Effector memory CD4-positive, alpha-beta T cell (primary cell): ENCODE measurements at places on chromosomes 4 and X.
A peak's percentile ranks its signal among the peaks of the same experiment; 100 is the strongest.

DNA sequence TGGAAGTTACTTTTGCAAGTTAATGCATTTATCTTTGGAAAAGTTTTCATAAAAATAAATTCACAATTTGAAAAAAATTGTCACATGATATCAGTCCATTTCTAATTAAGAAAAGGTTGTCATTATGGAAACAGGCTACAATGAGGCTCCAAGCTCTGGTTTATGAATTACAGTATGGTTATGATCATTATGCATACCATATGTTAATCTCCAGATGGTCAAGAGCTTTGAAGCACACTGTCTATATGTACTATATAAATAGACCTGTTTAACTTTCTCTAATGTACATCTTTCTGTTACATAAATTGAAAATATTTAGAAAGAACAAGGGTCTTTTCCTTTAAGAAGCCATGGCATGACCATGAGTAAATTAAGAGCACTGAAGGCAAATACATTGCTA, 2338.8 kb downstream of the PCDH7 start:
- DNase-seq: no peak

- no peak for DNase-seq
Measured at GRCh38 chr4:212438-213188, 88.3 kb downstream of the ZNF718 start.

DNA sequence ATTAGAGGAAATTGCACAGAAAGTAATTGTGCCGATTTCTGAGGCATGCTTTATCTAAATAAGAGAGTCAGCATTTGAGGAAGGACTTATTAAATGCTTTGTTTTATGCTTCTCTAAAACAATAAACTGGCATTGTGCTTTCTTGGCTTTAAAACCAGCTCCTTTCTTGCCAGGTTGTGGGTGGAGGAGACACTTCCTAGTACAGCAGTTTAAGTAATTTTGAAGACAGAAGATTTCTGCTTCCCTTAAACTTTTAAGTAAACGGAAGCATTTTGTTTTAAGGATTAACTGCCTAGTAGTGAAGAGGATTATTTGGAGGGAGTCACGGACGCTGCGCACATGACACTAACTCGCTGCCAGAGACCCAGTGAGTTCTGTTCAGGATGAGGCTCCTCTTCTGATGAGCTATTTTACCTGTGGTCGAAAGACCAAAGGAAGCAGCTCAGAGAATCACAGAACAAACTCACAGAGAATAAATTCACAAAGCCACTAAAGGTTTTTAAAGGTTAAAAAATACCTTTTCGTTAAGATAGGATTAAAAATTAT, 169.5 kb downstream of the TLL1 start:
- DNase-seq: no peak

- DNase-seq: peak; percentile 12
Measured at GRCh38 chr4:87559090-87559837, 30.1 kb upstream of the SPARCL1 start.

DNA sequence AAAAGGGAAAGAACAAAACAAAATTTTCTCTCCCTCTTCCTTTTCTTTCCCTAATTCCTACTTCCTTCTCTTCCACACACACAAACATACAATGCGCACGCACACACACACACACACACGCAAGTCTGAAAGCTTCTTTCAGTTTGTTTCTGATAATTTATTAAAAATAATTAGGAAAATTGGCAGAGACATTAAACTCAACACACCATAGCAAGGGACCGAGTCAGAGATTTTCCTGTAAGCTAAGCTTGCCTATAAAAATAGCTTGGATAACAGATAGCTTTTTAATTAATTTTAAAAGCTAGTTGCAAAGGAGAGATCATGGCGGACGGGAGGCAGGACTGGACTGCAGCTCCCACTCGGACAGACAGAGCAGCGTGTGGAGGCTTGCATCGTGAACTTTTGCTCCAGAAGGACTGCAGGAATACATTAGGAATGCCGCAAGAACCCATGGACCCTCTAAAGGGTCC, 92.6 kb upstream of the MAPK10 start:
- no peak for DNase-seq

GRCh38 chrX:53171356-53171755, 53.7 kb downstream of the KDM5C start:
- no peak for DNase-seq

DNA sequence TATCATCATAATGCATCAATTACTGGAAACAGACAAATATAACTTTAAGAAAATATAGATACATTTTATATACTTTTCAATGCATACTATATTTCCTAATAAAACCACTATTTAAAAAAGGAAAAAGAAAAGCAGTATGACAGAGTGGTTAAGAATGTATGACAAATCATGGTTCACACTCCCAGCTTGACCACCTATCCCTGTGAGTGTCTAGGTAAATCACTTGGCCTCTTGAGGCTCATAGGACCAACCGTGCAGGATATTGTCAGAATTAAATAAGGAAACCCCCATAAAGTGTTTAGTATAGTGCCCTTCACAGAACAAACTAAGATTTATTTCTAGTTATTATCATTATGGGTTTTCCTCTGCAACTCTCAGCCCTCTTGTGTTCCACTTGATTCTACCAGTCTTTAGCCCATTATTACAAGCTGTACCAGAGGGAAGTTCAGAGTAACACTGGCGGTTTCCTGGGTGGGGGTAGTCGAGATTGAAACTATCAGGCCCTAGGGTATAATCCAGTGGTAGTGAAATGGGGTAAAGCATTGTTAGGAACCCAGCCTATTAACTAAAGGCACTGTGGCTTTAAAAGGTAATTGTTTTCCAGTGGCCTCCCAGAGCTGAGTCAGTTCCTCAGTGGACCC, 55.5 kb upstream of the PAK3 start:
- DNase-seq: no peak

GRCh38 chr4:96343836-96344235, 503.9 kb downstream of the PDHA2 start:
- no peak for DNase-seq

DNA sequence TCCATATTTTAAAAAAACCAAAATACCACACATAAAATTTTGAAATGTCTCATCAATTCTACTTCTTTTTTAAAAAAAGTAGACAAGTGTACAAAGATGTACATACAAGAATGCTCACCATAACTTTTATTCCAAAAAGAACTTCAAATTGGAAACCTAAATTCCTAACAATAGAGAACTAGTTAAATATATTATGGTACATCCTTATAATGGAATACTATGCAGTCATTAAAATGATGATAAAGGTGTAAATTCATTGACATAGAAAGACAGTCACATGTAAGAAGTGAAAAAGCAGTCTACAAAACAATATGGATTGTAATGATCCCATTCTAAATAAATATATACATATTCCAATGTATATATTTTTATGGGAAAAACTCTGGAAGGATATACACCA, 31.0 kb downstream of the RPS6KA3 start:
- no peak for DNase-seq

- DNase-seq: no peak
Measured at GRCh38 chr4:13527192-13527980, 16.9 kb downstream of the NKX3-2 start.

DNA sequence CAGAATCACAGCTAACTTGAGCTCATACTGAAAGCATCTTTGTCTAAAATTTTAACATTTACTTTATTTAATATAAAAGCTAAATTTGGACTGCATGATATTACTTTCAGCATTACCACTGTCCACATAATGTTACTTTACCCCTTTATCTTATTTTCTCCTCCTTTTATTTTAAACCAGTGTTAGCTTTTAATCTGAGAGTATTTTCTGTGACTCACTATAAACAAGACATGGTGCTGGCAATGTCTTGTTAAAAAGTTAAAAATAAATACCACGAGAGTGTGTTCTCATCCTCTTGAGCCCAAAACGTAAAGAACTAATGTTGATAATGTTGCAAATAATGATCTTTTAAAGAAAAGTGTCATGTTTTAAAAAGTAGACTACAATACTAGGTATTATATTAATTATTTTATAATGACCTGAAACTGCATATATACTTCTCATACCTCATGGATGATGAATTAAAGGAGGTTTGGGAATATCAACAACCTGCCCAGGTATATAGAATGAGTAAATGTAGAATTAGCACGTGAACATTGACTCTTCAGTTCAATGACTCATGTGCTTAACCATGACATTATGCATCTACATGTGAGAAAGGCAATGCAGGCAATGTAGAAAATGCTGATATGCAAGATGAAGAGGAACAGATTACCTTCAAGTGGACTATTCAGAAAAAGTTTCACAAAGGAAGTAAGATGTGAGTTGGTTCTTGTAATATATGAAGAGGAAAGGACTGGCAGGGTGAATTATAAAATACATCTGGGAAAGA, 454.1 kb upstream of the ADGRL3 start:
- no peak for DNase-seq

GRCh38 chr4:176646311-176646710, 146.4 kb downstream of the VEGFC start:
- no peak for DNase-seq

DNA sequence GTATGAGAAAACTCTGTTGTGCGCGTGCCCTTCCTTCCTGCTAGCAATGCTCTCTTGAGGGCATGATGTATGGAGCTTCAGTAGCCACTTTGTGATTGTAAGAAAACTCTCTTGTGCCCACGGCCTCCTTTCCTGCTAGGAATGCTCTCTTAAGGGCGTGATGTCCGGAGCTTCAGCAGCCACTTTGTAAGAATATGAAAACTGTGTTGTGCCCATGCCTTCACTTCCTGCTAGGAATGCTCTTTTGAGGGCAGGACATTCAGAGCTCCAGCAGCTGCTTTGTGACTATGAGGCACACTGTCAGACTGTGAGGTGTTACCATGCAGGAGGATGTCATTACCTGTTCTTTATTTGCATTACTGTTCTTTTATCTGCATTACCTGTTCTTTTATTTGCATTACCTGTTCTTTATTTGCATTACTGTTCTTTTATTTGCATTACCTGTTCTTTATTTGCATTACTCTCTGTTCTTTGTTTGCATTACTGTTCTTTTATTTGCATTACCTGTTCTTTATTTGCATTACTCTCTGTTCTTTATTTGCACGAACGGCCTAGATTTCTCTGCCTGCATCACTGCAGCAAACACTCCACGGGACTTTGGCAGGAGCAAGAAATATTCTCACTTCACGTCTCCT, 166.7 kb downstream of the CRLF2 start:
- no peak for DNase-seq

DNA sequence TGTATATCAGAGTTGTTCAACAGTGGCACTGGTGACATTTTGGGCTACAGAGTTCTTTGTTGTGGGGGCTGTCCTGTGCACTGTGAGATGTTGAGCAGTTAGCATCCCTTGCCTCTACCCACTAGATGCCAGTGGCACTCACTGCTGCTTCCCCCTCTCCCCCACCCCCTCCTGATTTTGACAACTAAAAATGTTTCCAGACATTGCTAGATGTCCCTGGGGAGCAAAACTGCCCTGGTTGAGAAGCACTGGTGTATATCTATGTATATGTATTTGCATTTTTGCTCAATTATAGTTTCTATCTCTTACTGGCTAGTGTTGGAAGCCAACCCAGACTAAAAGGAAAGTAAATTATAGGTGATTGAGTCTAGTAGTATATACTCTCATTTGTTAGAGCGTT, 2.4 kb downstream of the TMEM131L start:
- DNase-seq: no peak

DNA sequence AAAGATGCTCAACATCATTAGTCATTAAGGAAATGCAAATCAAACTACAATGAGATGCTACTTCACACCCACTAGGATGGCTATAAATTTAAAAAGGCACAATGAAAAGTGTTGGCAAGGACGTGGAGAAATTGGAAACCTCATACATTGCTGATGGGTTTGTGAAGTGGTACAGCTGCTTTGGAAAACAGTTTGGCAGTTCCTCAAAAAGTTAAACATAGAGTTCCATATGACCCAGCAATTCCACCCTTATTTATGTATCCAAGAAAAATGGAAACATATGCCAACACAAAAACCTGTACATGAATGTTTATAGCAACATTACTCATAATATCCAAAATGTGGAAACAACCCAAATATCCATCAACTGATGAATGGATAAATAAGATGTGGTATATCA, 101.3 kb upstream of the MAGEB10 start:
- DNase-seq: no peak

DNA sequence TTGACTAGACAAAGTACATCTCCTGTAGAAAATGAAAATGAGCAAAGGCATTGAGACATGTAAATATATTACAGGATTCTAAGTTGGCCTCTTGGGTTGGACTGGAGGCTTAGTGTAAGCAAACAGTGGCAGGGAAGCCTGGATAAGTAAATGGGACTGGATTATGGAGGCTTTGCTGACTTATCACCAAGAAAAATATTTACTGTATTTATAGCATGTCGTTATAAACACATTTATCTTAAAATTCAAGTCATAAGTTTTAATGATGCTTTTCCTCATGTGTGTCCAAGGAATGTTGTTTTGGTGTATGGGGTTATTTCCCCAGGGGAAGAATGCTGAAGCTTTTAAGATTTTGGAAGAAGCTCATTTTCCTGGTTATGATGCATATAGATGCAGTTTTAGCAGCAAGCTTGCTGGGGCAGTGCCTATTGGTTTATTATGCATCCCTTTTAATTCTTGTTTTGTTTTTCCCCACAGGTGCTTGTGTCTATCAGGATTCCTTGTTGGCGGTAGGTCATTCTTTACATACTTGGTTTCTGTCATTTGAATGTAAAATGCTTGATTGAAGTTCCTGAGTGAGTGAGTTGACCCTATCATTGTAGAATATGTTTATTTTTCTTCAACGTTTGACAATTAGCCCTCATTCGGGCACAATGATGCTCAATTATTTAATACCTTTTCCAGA, 8.5 kb downstream of the FRAS1 start:
- DNase-seq: no peak

DNA sequence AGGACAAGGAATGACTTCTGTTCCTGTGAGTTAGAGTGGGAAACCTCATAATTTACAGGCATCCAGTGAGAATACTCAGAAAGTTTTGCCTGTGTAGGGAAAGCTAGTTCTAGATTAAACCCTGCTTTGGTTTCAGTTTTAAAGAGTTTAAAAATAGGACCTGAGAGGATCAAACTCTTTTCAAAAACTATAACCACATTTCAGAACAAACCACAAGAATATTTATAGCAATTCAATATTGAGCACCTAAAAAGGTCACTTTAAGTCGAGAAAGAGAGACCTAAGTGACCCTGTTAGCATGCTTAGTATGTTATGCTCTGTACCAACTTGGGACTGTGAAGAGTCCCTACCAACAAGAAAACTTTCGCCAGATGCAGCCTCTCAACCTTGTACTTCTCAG, 17.4 kb upstream of the PWWP3B start:
- no peak for DNase-seq

- DNase-seq: no peak
Measured at GRCh38 chrX:151870602-151871001, 42.1 kb upstream of the MAGEA4 start.

DNA sequence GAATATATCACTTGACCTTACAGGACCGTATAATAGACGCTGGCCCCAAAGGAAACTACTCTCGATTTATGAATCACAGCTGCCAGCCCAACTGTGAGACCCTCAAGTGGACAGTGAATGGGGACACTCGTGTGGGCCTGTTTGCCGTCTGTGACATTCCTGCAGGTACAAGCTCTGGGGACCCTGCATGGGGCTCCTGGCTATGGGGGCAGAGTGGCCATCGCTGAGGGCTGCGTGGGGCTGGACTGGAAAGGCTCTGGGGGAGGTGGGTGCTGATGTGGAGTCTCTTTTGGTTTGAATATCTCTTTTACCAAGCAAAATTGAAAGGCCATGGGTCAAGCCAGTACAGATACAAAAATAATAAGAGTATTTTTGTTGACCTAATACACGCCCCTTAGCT, 33.9 kb downstream of the NELFA start:
- DNase-seq: no peak

GRCh38 chr4:77669946-77670590, 64.4 kb downstream of the CXCL13 start:
- DNase-seq: no peak

GRCh38 chr4:179248821-179249220, 1806.6 kb upstream of the AGA start:
- DNase-seq: no peak

- no peak for DNase-seq
Measured at GRCh38 chr4:185437809-185438208, 12.0 kb upstream of the UFSP2 start.
